Activated CD8-positive, alpha-beta memory T cell treated with anti-CD3 and anti-CD28 coated beads for 4 hours (primary cell): ENCODE measurements at places on chromosomes 6 and 20.

DNA sequence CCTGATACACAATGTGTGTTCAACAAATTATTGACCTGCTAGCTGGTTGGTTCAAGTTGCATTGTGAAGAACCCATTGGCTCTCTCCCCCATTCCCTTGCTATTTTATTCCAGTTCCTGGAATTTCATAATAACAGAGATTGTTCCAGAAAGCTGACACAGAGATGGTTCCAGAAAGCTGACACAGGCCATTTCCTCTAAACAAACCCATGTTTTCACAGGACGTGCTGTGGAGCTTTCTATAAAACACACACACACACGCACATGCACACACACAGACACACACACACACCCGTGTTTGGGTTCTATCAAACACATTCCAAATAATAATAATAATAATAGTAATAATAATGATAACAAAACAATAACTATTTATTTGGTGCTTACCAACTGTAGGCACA is 259.1 kb downstream of the CLIC5 start:
- no peak for DNase-seq

GRCh38 chr6:101543796-101544195 is 150.3 kb downstream of the GRIK2 start:
- DNase-seq, result no peak

- no peak for DNase-seq
Observed at GRCh38 chr6:80523531-80523997, 417.1 kb downstream of the BCKDHB start.

- no peak for DNase-seq
Observed at GRCh38 chr20:50338479-50339391, 148.1 kb downstream of the CEBPB start.

DNA sequence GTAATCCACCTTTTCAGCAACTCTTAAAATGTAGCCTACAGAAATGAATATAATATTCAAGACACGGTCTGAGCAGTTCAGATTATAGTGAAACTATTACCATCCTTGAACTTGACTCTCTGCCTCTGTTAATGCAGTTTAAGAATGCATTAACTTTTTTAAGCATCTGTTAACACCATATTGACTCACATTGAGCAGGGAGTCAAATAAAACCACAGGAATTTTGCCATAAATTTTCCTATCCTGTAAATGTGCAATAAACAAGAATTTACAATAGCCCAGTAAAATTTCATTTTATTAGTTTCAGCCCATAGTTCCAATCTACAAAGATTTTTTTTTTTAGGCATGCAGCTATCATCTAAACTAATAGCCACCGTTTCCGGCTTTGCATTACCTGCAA is 239.2 kb upstream of the DEFB112 start:
- DNase-seq, result no peak

- peak; percentile 75 for DNase-seq
Observed at GRCh38 chr20:62642051-62642665, at the start of gene SLCO4A1. SLCO4A1 (plus strand) TSS chr20:62642503; CDS start chr20:62656455, 13,952 bp downstream.

DNA sequence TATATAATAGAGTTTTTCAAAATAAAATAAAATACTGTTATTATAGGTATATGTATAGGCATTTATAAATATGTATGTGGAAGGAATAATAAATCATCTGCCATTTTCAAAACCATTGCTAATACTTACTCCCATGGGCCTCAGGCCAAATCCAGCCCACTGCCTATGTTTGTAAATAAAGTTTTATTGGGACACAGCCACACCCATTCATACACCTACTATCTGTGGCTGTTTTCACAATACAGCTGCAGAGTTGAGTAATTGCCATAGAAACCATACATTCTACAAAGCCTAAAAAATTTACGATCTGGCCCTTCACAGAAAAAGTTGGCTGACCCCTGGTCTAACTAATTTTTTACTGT is 9.5 kb downstream of the ALDH5A1 start:
- DNase-seq, result no peak

DNA sequence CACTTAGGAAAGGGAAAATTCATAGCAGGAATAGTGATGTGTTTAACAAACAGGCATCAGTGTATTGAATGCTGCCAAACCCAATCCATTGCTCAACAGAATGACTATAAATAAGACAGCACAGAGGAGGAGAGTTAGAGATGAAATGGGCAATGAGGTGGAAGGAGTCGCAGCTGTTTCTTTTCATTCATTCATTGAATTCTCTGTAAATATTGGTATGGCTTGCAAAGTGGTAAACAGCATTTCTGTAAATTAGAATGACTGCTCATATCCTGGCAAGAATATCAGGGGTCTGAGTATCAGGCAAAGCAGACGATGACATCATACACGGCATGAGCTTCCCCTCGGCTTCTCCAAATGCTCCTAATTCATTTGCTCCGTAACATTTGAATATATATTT is 703.6 kb upstream of the SLC35B3 start:
- DNase-seq, result no peak
